Hepatocyte (in vitro differentiated cells): ENCODE measurements at places on chromosomes 1 and 21.

GRCh38 chr1:112060261-112060660, 70.8 kb upstream of the KCND3 start:
- no peak for DNase-seq

DNA sequence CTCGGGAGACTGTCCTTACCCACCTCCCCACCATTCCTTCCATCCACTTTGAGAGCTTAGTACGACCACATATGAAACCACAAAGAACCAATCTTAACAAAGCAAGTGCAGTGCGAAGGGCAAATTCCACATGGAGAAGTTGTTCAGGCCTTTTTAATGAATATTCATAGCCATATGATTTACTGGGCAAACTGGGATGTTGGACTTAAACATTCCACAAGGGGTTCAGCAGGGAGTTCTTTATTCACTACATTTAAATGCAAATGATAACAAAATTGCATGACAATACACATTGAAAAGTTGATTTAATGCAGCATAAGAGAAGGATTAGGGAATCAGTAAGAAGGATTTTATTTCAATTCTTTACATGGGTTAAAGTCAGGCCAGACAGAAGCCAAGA, 14.7 kb downstream of the NMNAT2 start:
- no peak for DNase-seq

GRCh38 chr1:160398823-160399222, 1.5 kb upstream of the VANGL2 start:
- peak; percentile 3 for DNase-seq

GRCh38 chr1:229064320-229065168, 206.4 kb upstream of the RAB4A start:
- no peak for DNase-seq

DNA sequence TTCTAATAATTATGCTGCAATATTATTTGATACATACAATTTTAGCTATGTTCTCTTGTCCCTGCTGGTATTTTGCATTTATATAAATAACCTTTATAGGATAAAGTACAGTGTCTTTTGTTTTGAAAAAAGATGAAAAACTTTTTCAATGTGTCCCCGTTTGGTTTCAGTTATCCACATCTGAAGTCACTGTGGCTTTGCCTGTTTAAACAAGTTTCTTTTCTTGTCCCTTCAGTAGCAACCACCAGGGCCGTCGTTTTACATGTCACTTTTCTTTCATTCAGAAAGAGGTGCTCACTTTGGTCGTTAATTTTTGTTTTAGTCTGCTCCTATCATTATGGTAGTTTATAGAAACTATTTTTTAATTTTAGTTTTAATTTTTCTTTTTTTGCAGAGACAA, 41.4 kb downstream of the RABGAP1L start:
- no peak for DNase-seq

DNA sequence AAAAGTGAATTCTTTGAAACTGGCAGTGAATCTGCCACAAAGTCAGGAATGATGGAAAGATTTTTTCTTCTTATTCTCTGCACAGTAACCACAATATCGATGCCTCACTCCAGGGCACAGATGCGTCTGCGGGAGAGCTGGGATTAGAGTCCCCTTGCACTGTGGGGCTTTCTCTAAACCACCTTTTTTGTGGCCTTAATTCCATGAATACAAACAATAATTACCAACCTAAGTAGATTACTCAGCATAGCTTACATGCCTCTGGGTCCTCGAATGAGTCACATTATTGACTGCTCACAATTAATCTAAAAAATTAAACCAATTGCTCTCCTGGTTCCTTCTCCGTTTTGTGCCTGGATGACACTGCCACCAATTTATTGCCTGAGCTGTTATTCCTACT, 125.8 kb downstream of the KAZN start:
- DNase-seq = no peak

DNA sequence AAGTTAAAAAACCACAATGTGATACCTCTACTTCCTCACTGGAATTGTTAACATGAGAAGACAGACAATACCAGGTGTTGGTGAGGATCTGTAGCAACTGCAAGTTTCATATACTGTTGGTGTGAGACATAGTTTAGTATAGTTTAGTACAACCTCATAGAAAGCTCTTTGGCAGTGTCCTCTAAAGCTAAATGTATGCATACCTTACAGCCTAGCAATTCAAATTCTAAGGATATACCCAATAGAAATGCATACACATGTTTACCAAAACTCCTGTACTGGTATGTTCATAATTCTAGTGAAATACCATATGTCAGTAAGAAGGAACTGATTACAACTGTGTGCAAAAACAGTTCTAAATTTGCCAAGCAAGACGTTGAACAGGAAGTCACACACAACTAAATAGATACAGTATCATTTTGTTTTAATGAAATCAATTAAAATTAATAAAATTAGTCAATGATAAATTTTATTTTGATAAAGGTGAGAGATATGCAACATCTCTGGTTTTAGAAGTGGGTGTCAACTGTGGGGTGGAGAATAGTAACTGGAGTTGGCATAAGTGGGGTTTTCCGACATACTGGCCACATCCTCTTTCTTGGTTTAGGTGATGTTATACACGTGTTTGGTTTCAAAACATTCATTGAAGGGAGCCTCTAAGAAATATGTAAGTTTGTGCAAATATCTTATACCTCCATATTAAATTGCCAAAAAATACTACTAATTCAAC, 450.7 kb downstream of the PTPRC start:
- no peak for DNase-seq

GRCh38 chr1:35646043-35646442, 4.7 kb upstream of the PSMB2 start:
- no peak for DNase-seq

GRCh38 chr1:18927082-18927653, 24.8 kb upstream of the ALDH4A1 start:
- no peak for DNase-seq

DNA sequence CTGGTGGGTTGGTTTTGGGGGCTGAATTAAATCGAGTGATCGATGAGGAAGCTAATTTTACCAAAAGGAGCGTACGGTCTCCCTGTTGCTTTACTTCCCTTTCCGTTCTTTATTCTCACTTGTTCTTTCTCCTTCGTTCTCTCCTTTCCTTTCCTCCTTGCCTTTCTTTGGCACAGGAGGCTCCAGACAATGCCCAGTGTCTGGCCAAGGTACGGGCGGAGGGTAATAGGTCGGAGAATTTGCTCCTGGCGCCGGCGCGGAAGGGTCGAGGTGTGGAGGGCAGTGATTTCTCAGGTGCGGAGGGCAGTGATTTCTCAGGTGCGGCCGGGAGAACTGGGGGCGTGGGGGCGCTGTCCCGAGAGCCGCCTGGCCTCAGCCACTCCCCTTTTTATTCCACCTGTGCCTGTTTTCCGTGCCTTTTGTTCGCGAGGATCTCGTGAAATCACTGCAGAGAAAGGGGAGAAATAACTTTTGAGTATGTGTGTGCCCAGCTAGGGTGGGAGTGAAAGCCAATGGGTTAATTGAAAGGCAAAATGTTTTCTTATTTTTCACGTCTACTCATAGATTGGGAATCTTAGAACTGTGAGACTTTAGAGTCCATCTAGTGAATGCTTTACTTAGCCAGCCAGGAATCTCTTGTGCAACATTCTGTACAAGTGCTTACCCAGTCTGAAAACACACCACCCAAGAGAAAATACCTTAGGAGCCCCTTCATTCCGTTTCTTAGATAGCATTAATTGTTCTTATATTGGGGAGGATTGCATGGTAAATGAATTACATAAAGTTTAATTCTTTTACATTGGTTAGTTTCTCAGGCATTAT, 1.3 kb downstream of the FNBP1L start:
- DNase-seq = peak; percentile 79

GRCh38 chr1:161196521-161197451, 2.1 kb downstream of the ADAMTS4 start:
- peak; percentile 73 for DNase-seq

- DNase-seq = no peak
Observed at GRCh38 chr21:39799178-39799577, 54.2 kb downstream of the IGSF5 start.

- DNase-seq = peak; percentile 58
Observed at GRCh38 chr1:111032295-111032897, 68.7 kb upstream of the LRIF1 start.

DNA sequence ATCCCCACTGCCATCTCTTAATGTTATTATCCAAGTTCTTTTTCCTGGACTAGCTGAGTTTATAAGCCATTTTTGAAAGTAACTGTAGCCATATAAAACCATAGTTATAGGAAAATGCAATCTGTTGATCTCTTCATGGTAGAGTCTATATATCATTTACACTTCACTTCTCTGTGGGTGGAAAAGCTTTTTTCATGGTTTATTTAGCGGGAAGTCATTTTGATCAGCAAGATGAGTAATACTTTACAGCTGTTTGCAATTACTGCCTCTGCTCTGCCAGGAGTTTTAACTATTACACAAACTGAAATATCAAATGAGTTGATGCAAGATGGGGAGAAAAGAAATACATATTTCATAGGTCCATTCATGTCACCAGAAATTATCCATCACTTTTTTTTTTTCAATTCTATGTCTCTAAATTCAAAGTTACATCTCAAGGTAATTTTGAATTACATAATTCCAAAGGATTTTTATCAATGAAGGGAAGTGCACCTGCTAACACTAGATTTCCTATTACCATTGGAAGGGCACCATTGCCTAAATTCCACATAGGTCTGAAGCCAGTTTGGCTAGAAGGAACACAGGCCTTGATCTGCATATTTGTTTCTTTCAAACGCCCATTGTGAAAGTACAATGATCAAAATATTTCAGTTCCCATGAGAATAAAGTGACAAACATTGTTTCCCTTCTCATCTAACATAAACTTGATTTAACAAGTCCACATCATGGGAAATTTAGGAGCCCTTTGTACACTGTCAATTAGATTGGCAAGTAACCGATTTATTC, 296.7 kb downstream of the ZNF326 start:
- no peak for DNase-seq

GRCh38 chr1:147567594-147568381, 26.5 kb downstream of the BCL9 start:
- no peak for DNase-seq

GRCh38 chr1:19333587-19334354, 21.6 kb downstream of the SLC66A1 start:
- DNase-seq = no peak
